ENCODE measurements at places on chromosomes 2 and 18.

DNA sequence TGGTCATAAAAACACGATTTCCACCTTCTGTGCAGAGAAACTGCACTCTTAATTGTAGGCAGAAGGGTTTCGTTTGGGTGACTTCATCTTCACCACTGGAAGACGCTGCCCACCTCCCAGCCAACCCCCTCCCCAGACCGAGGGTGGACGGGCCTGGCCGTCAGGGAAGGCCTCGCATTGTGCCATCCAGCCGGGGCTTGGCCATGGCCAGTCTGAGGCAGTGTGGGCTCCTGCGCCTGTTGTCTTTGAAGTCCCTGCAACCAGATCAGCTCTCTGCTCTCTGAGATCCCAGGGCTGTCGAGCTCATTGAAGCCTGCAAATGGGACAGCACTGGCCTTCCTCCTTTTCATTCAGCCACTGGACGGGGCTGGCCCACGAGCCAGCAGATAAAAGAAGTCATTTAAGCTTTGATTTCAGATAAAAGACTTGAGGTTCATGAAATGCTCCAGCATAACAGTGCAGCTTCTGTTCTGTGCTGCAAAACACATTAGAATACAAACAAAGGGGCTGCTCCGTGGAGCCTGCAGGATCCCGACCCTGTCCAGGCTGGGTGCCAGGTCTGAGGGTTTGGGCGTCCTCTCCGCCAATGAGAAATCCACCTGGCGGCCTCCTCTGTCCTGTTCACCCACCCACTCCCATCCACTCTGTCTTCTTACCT lies 253.5 kb downstream of the LDLRAD4 start:
- DNase-seq, result no peak

- no peak for DNase-seq
Measured at GRCh38 chr18:76667603-76668002, 154.8 kb upstream of the ZNF236 start.

DNA sequence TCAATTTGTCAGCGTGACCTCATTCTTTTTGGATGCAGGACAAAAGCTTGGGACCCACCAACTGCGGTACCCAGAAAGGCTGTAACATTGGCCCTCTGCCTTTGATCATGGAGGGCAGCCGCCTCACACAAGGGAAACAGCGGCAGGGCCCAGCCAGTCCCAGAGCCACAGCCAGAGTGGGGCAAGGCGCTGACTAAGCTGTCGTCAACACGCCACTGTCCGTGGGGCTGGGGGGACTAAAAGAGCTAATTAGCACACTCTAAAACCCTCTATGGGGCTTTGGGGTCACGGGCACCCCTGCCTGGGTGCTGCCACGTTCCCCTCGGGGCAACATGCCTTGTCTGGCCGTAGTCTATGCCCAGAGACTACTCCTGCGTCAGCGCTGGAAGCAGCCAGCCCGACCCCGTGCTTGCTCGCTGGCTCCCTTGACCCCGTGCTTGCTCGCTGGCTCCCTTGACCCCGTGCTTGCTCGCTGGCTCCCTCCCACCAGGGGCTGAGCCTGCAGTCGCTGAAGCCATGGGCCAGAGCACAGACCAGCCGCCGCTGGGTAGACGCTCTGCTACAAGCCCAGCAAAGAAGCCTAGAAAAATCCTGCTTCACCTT lies 598.4 kb downstream of the MBD2 start:
- no peak for DNase-seq

DNA sequence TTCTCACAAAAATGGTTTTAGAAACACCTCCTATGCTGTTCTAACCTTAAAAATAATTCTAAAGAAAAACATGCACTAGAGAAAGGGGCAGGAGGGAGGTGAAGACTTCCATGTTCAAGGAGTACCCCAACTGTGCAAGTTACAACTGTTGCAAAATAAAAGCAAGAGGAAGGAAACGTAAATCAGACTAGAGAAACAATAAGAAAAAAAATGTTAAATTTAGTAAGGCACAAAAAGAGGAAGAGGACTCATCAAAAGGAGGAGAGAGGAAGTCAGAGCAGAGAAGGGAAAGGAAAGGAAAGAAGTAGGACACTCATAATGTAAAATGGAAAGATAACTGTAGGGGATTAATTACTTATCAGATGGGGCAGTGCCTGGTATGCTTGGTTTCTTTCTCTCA lies 34.1 kb downstream of the RAPH1 start:
- no peak for DNase-seq

- DNase-seq, result no peak
Measured at GRCh38 chr2:42171396-42171980, 2.3 kb downstream of the EML4 start.

DNA sequence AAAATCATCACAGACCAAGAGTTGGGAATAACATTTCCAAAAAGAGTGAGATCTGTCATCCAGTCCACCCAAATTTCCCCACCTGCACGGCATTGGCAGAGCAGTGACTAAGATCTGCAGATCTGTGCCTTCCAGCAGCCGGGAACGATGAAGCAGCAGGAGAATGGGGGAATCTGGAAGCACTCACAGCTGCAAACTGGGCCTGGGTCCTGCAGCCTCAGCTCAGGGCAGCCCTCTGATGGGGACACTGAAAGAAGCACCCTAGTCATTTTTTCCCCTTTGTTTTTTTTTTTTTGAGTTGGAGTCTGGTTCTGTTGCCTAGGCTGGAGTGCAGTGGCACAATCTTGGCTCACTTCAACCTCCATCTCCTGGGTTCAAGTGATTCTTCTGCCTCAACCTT lies 4.4 kb upstream of the SAG start:
- no peak for DNase-seq

GRCh38 chr18:34297287-34297686 lies 72.6 kb upstream of the NOL4 start:
- no peak for DNase-seq

DNA sequence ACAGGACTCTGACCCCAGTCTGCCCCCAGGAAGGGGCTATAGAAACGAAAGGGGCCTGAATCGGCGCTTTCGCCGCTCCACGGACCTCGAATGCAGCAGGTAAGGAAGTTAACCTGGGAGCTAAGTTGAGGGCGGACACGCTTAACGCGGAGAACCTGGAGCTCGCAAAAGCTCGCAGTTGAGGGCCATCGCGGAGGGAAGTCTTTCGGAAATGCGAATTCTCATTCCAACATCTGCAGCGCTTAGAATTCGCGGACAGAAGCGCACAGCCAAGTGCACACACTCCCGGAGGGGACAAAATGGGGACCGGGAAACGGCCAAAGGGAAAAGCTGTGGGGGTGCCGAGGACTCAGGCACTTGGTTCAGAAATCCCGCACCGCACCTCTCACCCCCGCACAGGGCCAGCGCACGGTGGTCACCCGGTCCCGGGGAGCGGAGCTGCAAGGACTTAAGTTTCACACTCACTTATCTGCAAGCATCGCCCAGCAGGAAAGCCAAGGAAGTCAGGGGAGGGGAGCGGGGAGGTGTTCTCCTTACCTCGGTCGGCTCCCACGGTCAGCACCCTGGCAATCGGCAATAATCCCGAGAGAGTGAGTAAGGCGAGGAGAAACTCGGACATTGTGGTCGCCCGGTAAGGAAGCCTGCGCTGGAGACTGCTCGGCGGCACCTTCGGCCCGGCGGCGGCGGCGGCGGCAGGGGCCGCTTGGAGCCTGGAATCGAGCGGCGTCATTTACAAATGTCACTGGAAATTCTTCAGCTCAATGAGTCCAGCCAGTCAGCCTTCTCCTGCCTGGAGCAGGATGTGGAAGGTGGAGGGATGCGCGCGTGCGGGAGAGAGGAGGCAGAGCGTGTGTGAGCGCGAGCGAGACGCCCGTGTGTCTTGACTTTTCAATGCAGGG lies 456 bp downstream of the LRP1B start:
- DNase-seq, result no peak

DNA sequence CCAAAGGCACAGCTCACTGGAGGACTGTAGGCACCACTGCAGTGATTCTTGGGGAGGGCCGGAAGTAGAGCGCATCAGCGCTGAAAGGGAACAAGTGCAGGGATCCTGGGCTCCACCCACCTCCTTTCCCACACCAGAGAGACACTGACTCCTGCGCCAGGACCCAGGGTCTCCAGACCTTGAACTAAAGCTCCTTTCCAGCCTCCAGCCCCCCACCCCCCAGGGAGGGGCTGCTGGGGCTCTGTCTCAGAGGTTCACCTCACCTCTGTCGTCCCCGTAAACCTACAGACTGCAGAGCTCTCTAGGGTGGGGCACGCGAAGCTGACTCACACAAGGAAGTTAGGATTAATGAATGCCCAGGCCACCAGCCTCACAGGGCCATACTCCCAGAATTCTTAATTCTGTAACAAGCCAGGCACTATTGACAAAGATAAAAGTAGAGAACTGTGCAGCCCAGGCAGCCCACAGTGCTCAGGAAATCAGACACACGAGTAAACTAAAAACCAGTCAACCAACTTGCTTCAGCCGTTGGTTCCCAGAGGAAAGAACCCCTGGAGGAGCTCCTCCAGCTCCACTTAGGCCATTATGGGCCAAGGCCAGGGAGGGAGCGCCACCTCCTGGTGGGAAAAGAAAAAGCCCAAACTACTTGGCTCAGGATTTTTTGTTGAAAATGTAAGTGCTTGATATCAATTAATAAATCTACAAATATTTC lies 45.1 kb upstream of the ACAA2 start:
- DNase-seq, result peak; percentile 15

DNA sequence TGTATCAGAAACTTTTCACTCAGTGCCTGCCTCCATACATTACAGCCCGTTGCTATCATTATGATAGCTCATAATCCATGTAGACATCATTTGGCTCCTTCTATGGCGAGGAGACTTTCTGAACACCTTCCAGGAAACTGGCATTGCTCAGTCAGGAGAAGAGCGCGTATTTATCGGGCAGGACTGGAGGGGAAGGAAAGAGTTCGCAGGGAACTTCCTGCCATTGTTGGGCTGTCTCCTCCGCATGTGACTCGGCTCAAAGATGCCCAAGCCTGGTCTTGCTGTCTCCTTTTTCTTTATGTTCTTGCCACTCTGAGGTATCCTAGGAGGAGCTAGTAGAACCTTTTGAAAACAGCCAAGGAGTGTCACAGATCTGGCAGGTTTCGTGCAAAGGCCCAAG lies 156.8 kb downstream of the CTIF start:
- no peak for DNase-seq

DNA sequence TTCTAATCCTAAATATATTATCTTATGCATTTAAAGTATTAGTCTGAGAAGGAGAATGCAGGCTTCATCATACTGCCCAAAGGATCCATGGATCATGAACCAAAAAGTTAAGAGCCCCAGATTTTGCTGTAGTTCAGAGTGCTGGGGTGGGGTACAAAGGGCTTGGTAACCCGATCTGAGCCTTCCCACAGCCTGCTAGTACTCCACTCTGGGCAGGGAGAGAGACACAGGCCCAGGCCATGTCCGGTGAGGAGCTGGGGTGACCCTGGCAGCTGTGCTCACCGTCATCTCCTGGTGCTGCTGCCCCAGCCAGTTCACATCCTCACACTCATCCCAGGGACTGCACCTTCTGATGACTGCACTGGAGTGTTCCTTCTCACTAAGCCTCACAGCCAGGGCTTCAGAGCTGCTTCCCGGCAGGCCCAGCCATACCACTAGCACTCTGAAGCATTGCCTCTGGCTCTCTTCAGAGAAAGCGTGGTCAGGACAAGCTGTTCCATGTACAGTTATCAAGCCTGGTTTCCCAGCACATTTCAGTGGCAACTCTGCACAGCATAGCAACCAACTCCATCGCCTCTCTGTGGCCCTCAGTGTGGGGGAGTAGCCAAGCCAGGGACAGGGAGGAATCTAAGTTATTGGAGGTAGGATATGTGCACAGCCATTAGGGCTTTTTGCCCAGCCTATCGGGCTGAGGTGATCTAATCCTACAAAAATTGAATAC lies 189.0 kb upstream of the CTAGE1 start:
- no peak for DNase-seq

DNA sequence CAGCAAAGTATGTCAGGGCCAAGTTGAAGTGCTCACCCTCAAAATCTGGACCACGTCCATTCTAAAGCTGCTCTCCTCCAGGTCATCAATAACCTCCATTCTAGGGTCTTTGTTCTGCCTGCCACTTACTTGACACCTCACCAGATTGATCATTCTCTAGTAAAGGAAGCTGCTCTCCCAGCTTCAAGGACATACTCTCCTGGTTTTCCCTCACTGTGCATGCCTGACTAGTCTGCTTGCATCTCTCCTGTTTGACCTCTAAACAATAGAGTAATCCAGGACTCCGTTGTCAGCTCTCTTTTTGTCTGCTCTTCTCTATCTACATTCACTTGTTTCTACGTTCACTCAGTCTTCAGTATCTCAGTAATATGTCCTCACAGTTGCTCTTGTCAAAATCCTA lies 59.1 kb downstream of the FRZB start:
- DNase-seq, result no peak

DNA sequence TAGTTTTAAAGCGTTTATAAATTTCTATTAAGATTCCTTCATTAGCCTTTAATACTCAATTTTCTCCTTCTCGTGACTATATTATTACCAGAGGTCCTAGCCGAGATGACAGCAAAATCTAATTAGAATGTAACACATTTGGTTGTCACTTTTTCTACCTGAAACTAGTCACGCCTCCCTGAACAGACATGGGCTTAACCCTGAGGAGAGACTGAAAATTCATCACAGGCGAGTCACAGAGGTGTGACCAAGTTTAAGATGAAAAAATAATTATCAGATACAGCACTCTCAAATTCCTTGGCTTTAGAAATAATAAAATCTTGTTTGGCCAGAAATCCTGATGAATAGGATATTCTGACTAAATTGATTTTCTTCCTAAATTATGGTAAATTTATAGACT lies 834.4 kb upstream of the SLC39A10 start:
- DNase-seq, result no peak

DNA sequence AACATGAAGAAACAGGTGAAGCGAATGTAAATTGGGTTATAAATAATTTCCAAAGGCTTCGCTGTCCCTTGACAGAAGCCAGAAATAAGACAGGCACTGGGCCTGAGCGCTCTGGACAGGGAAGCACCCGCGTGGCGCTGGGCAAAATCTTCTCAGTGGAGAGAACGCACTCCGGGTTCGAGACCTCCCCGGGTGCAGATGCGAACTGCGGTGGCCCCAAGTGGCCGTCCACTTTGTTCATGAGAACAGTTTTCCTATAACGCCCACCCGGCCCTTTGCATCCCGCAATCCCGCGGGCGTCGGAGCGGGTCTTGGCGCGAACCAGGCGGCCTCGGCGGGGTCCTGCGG lies 651 bp upstream of the DPYSL5 start:
- no peak for DNase-seq

GRCh38 chr2:66846887-66847286 lies 412.0 kb downstream of the MEIS1 start:
- no peak for DNase-seq

GRCh38 chr18:21444465-21445212 lies 155.9 kb downstream of the ESCO1 start:
- DNase-seq, result no peak

GRCh38 chr2:166332106-166332505 lies 43.6 kb downstream of the SCN9A start:
- no peak for DNase-seq
